Stimulated activated CD8-positive, alpha-beta memory T cell treated with anti-CD3 and anti-CD28 coated beads, Interleukin-15, amount 100 ng/mL, for 1 hour (primary cell): ENCODE measurements at places on chromosomes 2 and 18.

DNA sequence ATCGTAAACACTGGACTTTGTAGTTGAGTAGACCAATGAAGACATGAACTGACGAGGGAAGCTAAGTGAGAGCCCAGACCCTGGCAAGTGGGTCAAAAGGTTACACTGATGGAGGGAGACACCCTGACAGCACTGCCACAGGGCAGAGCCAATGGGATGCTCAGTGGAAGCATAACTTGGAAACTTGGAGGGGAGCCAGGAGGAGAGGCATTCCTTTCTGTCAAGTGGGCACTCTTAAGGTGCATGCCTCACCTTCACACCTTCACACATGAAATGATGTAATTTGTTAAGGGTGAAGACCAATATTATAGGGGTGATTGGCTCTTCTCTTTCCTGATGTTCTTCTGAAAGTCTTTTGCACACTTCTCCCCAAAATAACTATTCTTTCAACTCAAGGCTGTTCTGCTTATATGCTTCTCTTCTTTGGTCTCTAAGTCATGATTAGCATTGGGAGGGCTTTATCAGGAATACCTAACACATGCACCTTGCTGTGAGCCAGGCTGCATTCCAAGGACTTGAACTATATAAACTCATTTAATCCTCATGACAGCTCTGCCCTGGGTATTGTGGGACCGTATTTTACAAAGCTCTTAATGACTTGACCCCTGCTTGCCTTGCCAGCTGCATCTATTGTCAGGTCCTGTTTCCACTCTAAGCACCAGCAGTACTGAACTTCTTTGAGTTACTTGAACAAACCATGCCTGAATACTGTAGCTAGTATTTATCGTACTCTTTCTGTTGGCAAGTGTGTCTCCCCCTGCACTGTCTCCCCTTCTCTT, 19.0 kb downstream of the RPL37A start:
- no peak for DNase-seq

DNA sequence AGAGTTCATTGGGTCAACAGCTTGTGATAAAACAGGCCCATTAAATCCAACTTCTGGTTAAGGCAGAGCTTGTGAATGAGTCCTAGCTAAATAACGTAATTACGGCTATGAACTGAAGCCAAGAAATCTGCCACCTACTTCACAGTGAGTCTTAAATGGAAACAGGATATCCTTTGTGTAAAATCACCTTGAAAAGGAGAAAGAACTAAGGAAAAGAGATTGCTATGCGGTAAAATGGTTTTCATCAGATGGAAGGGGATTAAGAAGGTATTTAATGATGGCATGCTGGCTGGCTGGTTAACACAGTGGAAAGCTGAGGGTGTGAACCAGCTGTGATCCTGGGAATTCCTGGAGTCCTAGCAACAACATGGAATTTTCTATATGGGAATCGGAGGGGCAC, 156.6 kb downstream of the DOK6 start:
- DNase-seq, result no peak

DNA sequence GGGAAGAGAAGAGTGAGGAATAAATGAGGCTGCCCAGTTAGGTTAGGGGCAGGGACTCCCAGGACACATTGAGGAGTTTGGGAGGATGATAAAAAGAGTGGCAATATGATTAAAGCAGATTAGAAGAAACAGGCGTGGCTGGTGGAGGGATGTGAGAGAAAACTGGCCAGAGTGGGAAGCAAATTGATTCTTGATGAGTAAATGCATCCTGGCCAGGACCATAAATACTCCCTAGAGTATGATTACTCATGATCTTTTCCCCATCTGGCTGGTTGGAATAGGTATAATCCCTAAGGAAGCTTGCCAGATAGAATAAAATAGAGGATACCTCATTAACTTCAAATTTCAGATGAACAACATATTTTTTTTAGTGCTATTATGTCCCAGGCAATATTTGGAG, 21.5 kb upstream of the DAW1 start:
- DNase-seq, result no peak

GRCh38 chr2:222609381-222609780, 46.5 kb downstream of the FARSB start:
- DNase-seq, result no peak

DNA sequence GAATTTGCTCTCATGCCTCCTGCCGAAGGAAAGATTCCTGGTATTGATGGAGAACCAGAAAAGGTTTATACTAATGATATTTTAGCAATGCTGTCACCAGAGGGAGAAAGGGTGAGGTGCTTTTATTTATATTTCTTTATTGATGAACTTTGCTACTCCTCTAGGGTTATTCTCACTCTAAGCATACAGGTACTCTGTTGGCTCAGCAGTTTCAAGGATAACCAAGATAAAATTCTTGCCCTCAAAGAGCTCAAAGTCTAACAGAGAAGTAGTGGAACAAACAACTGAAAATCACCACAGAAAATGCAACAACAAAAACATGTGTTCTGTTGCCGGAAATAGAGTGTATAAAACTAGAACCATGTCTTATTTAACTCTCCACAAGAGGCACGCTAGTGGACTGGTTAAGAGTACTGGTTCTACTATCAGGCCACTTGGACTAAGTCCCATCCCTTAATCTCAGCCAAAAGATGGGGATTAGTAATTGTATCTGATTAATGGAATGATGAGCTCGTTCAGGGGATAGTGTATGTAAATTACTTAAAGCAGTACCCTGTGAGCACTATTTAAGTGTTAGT, 103.6 kb downstream of the DNAH6 start:
- no peak for DNase-seq

DNA sequence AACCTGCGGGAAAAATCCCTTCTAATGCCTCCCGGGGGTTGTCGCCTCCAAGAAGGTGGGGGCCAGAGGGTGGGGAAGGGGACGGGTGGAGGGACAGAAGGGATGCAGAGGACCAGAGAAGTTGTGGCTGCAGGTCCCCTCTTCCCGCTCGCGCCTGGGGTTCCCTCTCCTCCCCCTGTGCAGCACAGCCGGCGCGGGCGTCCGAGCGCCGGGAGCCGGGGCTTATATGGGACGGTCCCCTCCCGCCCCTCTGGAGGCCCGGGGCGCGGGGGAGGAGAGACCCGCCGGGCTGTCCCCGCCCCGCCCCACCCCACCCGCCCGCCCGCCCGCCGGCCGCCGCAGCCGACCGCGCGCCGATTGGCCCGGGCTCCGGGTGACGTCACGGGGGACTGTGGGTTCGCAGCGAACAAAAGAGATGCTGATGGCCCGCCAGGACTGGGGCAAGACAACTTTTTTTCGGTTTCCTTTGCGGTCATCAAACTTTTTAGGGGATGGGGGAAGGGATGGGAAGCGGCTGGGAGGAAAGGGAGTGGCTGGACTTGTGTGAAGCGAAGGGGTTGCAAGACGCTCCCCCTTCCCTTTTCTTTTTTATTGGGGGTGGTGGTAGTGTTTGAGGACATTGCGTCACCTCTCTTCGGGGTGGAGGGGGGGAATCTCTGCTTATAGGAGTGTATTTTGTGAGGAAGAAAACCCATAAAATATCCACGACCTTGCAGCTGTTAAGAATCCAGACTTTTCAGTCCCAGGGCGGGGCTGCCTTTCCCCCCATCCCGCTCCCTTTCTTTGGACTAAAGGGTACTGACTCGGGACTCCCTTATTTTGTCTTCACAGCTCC, at the start of gene FN1:
Gene FN1, minus strand, starts transcription at position 199 of the 835 bp plus-strand sequence. CDS start 266 bp downstream, outside the sequence.
- DNase-seq, result peak; percentile 27

- DNase-seq, result no peak
These were observed 88.9 kb downstream of the MOGAT1 start for GRCh38 chr2:222760301-222760897.

- no peak for DNase-seq
These were observed 10.4 kb downstream of the ANKRD44 start for GRCh38 chr2:197300139-197300538.

DNA sequence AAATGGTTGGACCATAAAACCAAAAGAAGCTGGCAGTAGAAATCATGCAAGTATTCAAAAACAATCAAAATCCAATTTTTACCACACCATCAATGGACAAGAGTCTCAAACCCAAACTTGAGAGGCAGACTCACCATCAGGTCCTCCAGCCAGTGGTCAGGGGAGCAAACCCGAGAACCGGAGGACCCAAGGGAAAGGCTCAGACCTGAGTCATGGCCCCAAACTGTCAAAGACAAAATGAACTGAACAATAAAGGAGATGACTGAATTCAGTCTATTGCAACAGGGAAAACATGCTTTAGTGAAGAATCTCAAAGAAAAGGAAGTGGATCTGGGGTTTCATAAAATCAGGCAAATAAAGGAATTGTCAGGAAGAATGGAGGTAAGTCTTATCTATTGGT, 150.7 kb upstream of the MGAT5 start:
- no peak for DNase-seq

DNA sequence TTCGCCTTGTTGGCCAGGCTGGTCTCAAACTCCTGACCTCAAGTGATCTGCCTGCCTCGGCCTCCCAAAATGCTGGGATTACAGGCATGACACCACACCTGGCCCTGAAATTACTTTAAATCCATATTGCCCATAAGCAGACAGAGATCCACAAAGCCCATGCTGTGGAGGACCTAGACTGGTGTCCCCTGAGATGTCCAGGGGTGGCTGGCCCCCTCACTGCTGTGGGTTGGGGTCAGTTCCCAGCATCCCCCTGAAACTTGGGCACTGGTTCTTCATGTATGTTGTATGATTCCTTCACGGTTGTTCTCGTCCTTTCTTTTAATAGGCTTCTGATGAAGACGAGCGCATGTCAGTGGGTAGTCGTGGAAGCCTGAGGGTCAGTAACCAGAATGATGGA, 78.1 kb upstream of the RBM44 start:
- no peak for DNase-seq

GRCh38 chr18:29164020-29164706, 987.2 kb upstream of the CDH2 start:
- DNase-seq, result no peak

DNA sequence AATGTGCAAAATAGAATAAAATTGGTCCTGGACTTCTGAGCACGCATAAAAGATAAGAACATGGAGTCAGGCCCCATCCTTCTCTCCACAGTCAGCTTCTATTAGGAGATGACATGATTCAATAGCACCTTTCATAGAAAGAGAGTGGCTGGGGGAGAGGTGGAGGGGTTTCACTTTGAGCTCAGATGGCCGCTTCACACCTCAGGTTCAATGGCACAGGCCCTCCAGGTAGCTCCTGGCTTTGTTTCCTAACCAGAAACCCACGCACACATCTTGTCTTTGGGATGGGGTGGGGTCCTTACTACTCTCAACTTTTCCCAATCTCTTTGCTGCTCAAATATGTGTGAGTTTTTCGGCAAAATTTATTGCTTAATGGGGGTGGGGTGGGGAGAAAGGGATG, 332.3 kb downstream of the CLIP4 start:
- no peak for DNase-seq

- no peak for DNase-seq
These were observed 125.1 kb upstream of the CDH19 start for GRCh38 chr18:66728951-66729350.

DNA sequence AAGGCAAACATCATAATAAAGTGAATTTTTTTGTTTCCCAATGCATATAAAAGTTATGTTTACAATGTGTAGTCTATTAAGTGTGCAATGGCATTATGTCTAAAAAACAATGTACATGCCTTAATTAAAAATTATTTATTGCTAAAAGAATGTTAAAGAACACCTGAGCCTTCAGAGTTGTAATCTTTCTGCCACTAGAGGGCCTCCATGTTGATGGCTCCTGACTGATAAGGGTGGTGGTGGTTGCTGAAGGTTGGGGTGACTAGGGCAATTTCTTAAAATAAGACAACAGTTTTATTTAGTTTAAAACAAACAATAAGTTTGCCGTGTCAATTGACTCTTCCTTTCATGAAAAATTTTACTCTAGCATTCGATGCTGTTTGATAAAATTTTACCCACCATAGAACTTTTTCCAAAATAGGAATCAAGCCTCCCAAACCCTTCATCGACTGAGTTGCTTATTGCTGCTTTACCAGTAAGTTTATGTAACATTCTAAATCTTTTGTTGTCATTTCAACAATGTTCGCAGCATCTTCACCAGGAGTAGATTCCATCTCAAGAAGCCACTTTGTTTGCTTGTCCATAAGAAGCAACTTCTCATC, 32.3 kb downstream of the MAP3K2 start:
- DNase-seq, result no peak

- no peak for DNase-seq
These were observed 32.0 kb upstream of the PLB1 start for GRCh38 chr2:28463893-28464292.

GRCh38 chr2:25322312-25322711, 19.4 kb downstream of the DNMT3A start:
- DNase-seq, result no peak

DNA sequence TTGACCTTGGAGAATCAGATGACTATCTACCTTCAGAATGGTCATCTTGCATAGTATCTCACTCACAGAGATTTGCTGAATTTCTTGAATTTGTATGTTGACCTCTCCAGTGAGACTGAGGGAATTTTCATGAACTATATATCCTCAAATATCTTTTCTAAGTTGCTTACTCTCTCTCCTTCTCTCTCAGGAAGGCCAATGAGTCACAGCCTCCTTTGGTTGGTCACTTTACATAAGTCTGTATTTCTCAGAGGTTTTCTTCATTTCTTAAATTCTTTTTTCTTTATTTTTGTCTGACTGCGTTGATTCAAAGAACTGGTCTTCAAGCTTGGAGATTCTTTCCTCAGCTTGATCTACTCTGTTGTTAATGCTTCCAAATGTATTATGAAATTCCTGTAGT, 51.7 kb downstream of the VIT start:
- no peak for DNase-seq

DNA sequence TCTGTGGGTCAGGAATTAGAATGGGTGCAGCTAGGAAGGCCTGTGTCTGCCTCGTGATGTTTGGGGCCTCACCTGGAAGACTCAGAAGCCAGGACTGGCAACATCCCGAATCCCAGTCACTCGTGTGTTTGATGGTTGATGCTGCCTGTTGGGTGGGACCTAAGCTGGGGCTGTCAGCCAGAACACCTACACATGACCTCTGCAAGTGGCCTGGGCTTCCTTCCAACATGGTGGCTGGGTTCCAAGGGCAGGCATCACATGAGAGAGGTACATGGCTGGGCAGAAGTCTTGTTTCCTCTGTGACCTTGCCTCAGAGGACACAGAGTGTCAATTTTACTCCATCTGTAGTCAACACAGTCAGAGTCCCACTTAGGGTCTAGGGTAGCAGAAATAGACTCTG, 177.8 kb downstream of the GBX2 start:
- DNase-seq, result no peak

DNA sequence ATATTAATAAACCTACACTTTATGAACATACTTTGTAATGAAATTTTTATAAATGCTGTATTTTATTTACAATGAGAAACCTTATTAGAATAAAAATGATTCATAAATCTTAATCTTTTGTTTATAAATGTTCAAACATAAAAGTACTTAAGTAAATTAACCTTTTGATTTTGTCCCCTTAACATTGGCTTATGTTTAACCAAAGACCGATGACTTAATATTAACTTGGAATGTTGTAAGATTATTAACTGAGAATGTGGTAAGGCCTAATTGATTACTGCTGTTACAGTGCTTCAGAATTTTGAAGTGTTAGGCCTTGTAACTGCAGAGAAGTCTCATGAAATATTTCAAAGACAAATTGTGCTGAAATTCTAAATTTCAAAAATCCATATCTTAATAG, 5.7 kb downstream of the CPS1 start:
- DNase-seq, result no peak

GRCh38 chr2:98487806-98488189, 43.1 kb downstream of the INPP4A start:
- DNase-seq, result no peak
